Activated naive CD8-positive, alpha-beta T cell treated with anti-CD3 and anti-CD28 coated beads for 36 hours (primary cell): ENCODE measurements at places on chromosomes 7 and 10. TPM values are rescaled to one million over a fixed set of nuclear protein-coding genes. Genes with fewer than 3 reads are reported as not detected.

PRTFDC1 gene
- 2.8 TPM for total RNA-seq

TFR2 gene
- total RNA-seq = 11.1 TPM

GRCh38 chr10:70492786-70493659, 14.5 kb downstream of the PALD1 start:
- H3K4me3 ChIP-seq = no peak overlapping the region
- H3K27ac ChIP-seq = peak overlapping the region; percentile 15
- H3K4me1 ChIP-seq = peaks cover 20% of the 10 kb centered on the region
- DNase-seq = no peak
- H3K27me3 ChIP-seq = peaks cover 4% of the 10 kb centered on the region

DNA sequence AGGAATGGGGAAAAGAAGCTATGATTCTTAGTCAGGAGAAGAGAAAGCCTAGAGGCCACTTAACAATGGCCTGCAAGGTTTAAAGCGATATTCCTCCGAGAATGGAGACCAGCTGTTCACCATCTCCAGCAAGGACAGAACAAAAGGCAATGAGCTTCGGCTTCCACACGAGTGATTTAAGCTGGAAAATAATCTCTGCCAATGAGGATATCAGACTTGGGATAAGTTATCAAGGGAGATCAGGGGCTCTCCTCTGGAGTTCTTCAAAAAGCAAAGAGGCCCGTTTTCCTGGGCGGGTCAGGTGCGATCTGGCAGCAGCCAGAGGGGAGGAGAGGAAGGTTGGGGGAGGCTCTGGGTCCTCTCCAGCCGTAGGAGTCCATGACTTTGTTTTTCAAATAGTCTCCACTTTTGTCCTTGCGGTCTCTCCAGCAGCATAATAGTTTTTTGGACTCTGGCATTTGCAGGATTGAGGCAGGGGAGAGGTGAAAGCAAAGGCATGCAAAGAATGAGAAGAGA, 211.3 kb downstream of the SKIDA1 start:
- no peaks in the 10 kb centered on the region for H3K36me3 ChIP-seq
- H3K4me3 ChIP-seq = no peak overlapping the region
- H3K27ac ChIP-seq = no peak overlapping the region
- DNase-seq = no peak

- no peak overlapping the region for H3K27ac ChIP-seq
- no peak for DNase-seq
- peaks cover 12% of the 10 kb centered on the region for H3K36me3 ChIP-seq
- H3K4me3 ChIP-seq = no peak overlapping the region
- peaks cover 8% of the 10 kb centered on the region for H3K4me1 ChIP-seq
Measured at GRCh38 chr7:140348161-140348849, 50.0 kb downstream of the SLC37A3 start.

- no peak overlapping the region for H3K27ac ChIP-seq
- H3K27me3 ChIP-seq = no peaks in the 10 kb centered on the region
- H3K36me3 ChIP-seq = no peaks in the 10 kb centered on the region
- H3K4me1 ChIP-seq = no peaks in the 10 kb centered on the region
- H3K4me3 ChIP-seq = no peak overlapping the region
Measured at GRCh38 chr7:115831371-115831770, 199.2 kb downstream of the TFEC start.
